Cardiac ventricle fibroblast (primary cell): ENCODE measurements at places on chromosomes 1 and 21. TPM values are rescaled to one million over a fixed set of nuclear protein-coding genes. Genes with fewer than 3 reads are reported as not detected.

The LRRC41 gene
- total RNA-seq = 66.5 and 73.8 TPM in 2 replicates

The SH2D1B gene
- total RNA-seq = not detected in 2 replicates

The C1orf185 gene
- not detected in 2 replicates for total RNA-seq

The LRRC53 gene
- total RNA-seq = not detected in 2 replicates

The OXCT2 gene
- 0.12 and 0.49 TPM in 2 replicates for total RNA-seq

The NOS1AP gene
- total RNA-seq = 0.31 and 0.59 TPM in 2 replicates

The KIF1B gene
- 18.4 and 25.1 TPM in 2 replicates for total RNA-seq

The PROK1 gene
- not detected in 2 replicates for total RNA-seq

The XKR8 gene
- total RNA-seq = 5.5 and 6.2 TPM in 2 replicates

The VHLL gene
- not detected in 2 replicates for total RNA-seq

The TRNP1 gene
- 97.8 and 113 TPM in 2 replicates for total RNA-seq

The SPRR2E gene
- not detected in 2 replicates for total RNA-seq

The FUBP1 gene
- 36.7 and 42.2 TPM in 2 replicates for total RNA-seq

The PYHIN1 gene
- total RNA-seq = not detected in 2 replicates

The CRNN gene
- total RNA-seq = not detected in 2 replicates

The COL9A2 gene
- 1.1 and 1.3 TPM in 2 replicates for total RNA-seq

The LCE3D gene
- total RNA-seq = not detected in 2 replicates

The CHI3L2 gene
- total RNA-seq = 86.1 and 90.7 TPM in 2 replicates

The CLCNKA gene
- not detected in 2 replicates for total RNA-seq

The PAQR6 gene
- total RNA-seq = 0.37 TPM in 1 of 2 replicates, not detected in the other

The REG4 gene
- not detected in 2 replicates for total RNA-seq

The BSND gene
- not detected in 2 replicates for total RNA-seq
